Neural crest cell (in vitro differentiated cells): ENCODE measurements at places on chromosomes 11 and 22. TPM values are rescaled to one million over a fixed set of nuclear protein-coding genes. Genes with fewer than 3 reads are reported as not detected.
A peak's percentile ranks its signal among the peaks of the same experiment; 100 is the strongest.

DNA sequence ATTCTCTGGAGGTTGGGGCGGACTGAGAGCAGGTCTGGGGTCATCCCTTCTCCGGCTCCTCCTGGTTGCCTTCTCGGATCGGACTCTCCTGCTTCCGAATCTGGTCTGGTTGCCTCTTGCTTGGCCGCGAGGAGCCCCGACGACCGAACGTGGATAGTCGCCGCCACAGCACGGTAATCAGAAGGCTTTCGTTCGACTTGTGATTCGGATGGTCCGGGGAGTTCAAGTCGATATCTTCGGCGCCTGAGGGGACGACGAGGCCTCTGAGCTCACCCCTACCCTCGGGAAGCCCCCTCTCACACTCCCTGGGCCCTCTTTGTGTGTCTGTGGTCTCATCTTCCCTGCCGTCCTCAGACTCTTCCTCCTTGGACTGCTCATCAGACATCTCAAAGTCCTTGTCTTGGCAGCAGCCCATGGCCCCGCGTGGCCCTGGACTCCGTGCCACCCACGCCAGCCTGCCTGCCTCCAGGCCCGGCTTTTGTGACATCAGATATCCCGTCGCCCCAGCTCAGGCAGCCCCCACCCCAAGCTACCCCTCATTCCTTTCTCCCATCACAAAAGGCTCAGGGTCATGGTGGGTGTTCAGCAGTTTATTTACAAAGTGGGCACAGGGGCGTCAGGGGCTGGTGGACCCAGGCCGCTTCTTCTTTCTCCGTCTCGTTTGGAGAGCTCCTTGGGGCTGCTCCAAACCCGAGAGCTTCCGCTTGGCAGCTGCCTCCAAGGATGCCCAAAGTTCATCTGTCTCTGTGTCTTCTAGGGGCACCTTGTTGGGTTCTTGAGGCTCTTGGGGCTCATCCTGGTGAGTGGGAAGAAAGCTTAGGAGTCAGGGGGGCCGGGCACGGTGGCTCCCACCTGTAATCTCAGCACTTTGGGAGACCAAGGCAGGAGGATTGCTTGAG, at the start of gene TEX54:
Gene TEX54 (minus strand): TSS at position 506 of the 899 bp plus-strand sequence.
- H3K27ac ChIP-seq, result peak within 1 kb of the TSS; percentile 100
- H3K36me3 ChIP-seq, result no peaks in the 10 kb centered on the region
- no peaks in the 10 kb centered on the region for H3K27me3 ChIP-seq

DNA sequence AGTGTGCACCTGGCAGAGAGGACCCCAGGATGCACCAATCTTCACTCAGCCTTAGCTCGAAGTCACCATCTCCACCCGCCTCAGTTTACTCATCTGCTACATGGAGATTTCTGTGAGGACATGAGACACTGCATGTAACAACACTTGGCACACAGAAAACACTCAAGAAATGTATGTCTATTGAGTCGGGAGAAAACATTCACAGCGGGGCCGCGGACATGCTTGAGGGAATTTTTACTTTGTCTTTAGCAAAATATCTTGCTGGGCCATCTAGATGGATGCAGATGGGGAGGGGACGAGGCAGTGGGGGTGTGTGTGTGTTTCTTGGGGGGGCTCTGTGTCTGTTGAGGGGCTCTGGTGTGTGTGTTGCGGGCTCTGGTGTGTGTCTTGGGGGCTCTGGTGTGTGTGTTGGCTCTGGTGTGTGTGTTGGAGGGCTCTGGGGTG, 28.4 kb upstream of the RFPL3 start:
- peaks cover 14% of the 10 kb centered on the region for H3K4me1 ChIP-seq
- H3K4me3 ChIP-seq, result no peak overlapping the region
- no peaks in the 10 kb centered on the region for H3K27me3 ChIP-seq
- no peaks in the 10 kb centered on the region for H3K36me3 ChIP-seq

DNA sequence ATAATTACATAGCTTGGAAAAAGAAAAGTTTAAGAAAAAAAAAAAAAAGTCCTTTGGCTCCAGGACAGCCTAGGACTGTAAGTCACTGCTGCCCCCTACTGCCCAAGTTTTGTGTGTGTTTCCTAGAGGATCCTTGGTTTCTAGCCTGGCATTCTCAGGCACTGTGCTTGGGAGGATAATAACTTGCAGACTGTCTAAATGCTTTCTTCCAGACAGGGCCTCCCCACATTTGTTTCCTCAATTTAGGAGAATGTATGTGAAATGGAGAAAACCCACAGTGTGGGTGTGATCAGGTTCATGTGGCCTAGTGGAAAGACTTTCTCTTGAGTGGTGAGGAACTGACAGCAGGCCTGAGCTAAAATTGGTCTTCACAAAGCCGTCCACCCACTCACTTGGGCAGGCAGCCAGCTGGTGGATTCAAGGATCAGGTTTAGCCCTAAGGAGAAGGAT, 191.0 kb downstream of the NAV2 start:
- no peaks in the 10 kb centered on the region for H3K27me3 ChIP-seq
- H3K36me3 ChIP-seq, result no peaks in the 10 kb centered on the region
- H3K4me3 ChIP-seq, result no peak overlapping the region

DNA sequence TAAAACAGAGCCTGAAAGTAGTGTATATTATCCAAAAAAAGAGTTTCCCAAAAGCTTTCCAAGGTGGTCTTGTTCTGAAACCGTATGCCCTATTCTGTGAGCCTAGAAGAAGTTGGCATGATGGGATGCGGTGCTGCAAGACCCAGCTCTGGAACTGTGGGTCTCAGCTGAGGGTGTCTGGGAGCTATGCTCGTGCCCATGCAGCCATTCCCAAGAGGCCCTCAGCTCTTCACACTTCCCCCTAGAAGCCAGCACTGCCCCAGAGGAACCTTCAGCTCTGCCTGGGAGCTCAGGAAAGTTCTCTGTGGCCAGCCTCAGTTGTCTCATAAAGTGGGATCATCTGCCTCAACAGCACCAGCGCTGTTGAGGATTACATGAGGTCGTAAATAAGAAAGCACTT, 6.4 kb upstream of the SYT12 start:
- no peaks in the 10 kb centered on the region for H3K4me1 ChIP-seq
- peaks cover 21% of the 10 kb centered on the region for H3K27me3 ChIP-seq
- no peak overlapping the region for H3K4me3 ChIP-seq
- no peaks in the 10 kb centered on the region for H3K36me3 ChIP-seq
- no peak for DNase-seq

DNA sequence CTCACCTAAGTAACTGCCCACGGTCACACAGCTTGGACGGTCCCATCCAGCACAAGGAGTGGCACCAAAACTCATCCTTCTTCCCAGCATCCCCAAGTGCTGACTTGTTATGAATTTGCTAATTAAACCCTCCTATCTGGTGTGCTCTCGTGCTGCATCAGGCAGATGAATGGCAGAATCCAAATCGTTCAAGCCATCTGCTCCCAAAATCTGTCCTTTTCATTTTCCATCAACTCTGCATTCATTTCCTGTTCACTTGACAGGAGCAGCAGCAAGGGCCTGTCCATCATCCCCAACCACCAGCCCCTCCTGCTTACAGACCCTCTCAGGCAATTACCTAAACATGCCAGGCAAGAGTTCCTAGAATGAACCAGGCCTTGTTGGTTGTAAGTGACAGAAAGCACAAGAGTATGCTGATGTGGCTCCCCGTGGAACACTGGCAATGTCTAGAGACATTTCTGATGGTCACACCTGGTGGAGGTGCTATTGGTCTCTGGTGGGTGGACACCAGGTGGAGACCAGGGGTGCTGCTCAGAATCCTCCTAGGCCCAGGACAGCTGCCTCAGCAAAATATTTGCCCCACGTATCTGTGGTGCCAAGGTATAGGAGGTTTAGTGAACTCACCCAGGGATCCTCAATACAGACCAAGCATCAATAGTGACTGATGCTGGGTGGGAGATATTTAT, 832.5 kb downstream of the TBC1D22A start:
- DNase-seq, result no peak
- no peak overlapping the region for H3K4me3 ChIP-seq
- H3K4me1 ChIP-seq, result no peaks in the 10 kb centered on the region
- H3K36me3 ChIP-seq, result no peaks in the 10 kb centered on the region
- no peak overlapping the region for H3K27ac ChIP-seq

GRCh38 chr11:17378655-17379054, 9.8 kb downstream of the KCNJ11 start:
- H3K4me1 ChIP-seq, result no peaks in the 10 kb centered on the region
- no peak overlapping the region for H3K27ac ChIP-seq
- H3K27me3 ChIP-seq, result no peaks in the 10 kb centered on the region
- H3K36me3 ChIP-seq, result peaks cover 43% of the 10 kb centered on the region
- H3K4me3 ChIP-seq, result no peak overlapping the region

The CCDC87 gene
- total RNA-seq, result 0.93 and 1.1 TPM in 2 replicates

The F2 gene
- not detected in 2 replicates for total RNA-seq

The APOBEC3B gene
- 12.3 and 14.5 TPM in 2 replicates for total RNA-seq

DNA sequence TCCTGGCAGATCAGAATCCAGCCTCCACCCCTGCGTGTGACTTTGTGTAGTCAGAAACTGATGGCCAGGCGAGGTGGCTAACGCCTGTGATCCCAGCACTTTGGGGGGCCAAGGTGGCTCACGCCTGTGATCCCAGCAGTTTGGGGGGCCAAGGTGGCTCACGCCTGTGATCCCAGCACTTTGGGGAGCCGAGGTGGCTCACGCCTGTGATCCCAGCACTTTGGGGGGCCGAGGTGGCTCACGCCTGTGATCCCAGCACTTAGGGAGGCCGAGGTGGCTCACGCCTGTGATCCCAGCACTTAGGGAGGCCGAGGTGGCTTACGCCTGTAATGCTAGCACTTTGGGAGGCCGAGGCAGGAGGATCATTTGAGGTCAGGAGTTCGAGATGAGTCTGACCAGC, 5.2 kb downstream of the NCAPH2 start:
- DNase-seq, result no peak
- peaks cover 16% of the 10 kb centered on the region for H3K4me1 ChIP-seq
- no peaks in the 10 kb centered on the region for H3K36me3 ChIP-seq
- H3K27ac ChIP-seq, result no peak overlapping the region
- no peaks in the 10 kb centered on the region for H3K27me3 ChIP-seq

The TMEM86A gene
- 1.5 and 1.7 TPM in 2 replicates for total RNA-seq

GRCh38 chr22:19092725-19093124, 29.5 kb downstream of the DGCR2 start:
- H3K36me3 ChIP-seq, result peaks cover 11% of the 10 kb centered on the region
- DNase-seq, result no peak
- H3K4me1 ChIP-seq, result peaks cover 12% of the 10 kb centered on the region
- H3K27me3 ChIP-seq, result no peaks in the 10 kb centered on the region
- no peak overlapping the region for H3K27ac ChIP-seq

The LAYN gene
- 3.8 and 4.4 TPM in 2 replicates for total RNA-seq
